ENCODE measurements at places on chromosomes 12 and 14. TPM values are rescaled to one million over a fixed set of nuclear protein-coding genes. Genes with fewer than 3 reads are reported as not detected.

PROX2 gene
- not detected for total RNA-seq

STAC3 gene
- total RNA-seq, result not detected

TAS2R9 gene
- 0.30 TPM for total RNA-seq

C3AR1 gene
- 0.51 TPM for total RNA-seq

SLC25A21 gene
- 0.89 TPM for total RNA-seq

Data from smooth muscle cell of the umbilical artery (primary cell).